Chondrocyte (in vitro differentiated cells): ENCODE measurements at places on chromosomes 16 and 17. TPM values are rescaled to one million over a fixed set of nuclear protein-coding genes. Genes with fewer than 3 reads are reported as not detected.

GRCh38 chr17:43562679-43563599 lies 16.8 kb upstream of the ETV4 start:
- H3K4me3 ChIP-seq, result no peak overlapping the region
- H3K4me1 ChIP-seq, result peaks cover 4% of the 10 kb centered on the region
- DNase-seq, result no peak

DNA sequence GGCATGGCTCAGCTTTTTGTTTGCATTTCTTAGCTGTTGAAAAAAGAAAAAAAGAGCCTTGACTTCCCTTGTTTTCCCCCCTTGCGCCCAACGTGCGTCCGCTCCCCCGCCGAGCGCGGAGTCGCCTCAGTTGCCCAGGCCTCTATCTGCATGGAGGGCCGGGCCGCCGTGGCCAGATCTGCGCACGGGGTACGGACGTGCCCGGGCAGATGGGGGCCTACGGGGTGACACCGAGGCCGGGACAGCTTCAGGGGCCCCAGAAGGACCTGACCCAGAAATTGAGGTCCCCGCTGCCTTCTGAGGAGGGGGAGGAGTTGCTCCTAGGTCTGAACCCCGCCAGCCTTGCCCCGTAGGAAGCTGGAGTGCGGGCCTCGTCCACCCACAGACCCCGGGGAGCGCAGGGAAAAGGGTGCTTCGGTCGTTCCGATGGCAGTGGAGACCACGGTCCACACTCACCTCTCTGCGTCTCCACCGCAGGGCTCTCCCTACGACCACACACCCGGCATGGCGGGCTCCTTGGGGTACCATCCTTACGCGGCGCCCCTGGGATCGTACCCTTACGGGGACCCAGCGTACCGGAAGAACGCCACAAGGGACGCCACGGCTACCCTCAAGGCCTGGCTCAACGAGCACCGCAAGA lies 1.5 kb downstream of the IRX5 start:
- H3K4me1 ChIP-seq, result peaks cover 37% of the 10 kb centered on the region
- H3K36me3 ChIP-seq, result peaks cover 7% of the 10 kb centered on the region
- peak overlapping the region; percentile 76 for H3K27ac ChIP-seq
- peak; percentile 72 for DNase-seq
- H3K4me3 ChIP-seq, result peak overlapping the region; percentile 72

DNA sequence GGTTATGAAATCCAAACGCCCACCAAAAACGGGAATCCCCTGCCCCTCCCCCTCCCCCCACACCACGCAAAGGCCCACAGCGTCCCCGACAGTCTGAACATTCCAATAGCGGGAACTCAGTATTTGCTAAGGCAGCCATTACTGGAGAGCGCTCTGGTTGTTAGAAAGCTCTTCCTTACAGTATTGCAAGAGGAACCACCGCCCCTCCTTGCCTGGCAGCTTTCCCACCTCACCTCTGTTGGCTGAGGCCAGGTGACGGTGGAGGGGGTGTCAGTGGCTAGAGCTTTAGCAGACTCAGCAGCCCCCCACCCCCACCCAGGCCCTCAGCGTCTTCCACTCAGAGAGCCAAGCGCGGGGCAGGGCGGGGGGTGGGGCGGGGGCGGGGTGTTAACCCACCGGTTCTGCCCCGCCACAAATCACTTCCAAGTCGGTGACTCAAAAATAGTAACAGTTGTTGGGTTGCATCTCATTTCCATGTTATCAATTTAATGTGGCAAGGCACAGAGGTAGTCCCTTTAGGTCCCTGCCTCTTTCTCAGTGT lies 2.2 kb upstream of the PLEKHH3 start:
- DNase-seq, result no peak
- H3K27ac ChIP-seq, result peak overlapping the region; percentile 98
- no peaks in the 10 kb centered on the region for H3K27me3 ChIP-seq
- H3K4me1 ChIP-seq, result peaks cover 59% of the 10 kb centered on the region
- H3K36me3 ChIP-seq, result no peaks in the 10 kb centered on the region

DNA sequence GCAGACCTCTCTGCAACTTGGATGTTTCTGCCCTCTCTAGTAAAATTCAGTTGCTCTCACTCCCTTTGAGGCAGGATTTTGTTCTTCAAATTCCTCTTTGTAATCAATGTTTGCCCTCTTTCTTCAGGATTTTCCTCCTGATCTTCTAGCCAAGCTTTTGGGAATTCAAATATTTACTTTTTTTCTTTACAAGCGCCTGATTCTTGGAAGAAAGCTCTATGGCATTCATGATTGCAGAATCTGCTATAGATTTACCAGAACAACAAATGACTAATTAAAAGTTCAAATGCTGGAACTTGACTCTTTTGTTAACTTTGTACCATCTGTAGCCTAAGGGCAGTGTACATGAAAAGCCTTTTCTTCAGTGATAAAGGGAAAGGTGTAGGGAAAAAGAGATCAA lies 63.7 kb upstream of the SHISA6 start:
- no peak overlapping the region for H3K4me3 ChIP-seq
- no peaks in the 10 kb centered on the region for H3K27me3 ChIP-seq
- H3K27ac ChIP-seq, result no peak overlapping the region
- no peaks in the 10 kb centered on the region for H3K4me1 ChIP-seq
- no peaks in the 10 kb centered on the region for H3K36me3 ChIP-seq
- no peak for DNase-seq

DNA sequence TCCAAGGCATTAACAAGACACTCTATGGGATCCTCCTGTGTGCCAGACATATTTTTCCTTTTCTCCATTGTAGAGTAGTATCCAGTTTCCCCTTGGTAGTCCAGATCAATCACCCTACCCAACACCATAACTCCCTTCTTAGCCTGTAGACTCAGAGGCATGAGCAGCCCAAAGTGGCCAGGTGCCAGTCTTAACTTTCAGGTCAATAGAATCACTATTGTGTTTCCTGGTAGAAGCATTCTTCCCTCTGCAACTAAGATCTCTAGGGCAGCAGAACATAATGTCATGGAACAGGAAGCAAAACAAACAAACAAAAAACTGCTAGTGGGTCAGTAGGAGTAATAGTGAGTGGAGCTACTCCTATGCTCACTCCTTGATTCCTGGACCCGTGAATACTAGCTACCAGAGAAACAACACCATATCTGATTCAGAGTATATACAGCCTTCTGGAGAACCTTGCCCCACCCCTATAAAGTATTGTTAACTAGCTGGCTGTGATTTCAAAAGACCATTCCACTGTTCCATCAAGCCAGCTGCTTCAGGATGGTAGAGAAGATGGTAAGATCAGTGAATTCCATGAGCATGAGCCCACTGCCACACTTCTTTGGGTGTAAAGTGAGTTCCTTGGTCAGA lies 11.2 kb upstream of the CLEC19A start:
- H3K4me1 ChIP-seq, result no peaks in the 10 kb centered on the region
- H3K36me3 ChIP-seq, result no peaks in the 10 kb centered on the region
- no peak for DNase-seq
- H3K4me3 ChIP-seq, result no peak overlapping the region

Gene IGSF6
- total RNA-seq, result not detected in 3 replicates

Gene SCIMP
- not detected in 3 replicates for total RNA-seq

Gene DLX4
- total RNA-seq, result 0.12 TPM in 1 of 3 replicates, not detected in the others

Gene EMP2
- 8.1 to 14.6 TPM (median 11.9 TPM) in 3 replicates for total RNA-seq

Gene STX1B
- 1.4 to 4.0 TPM (median 1.7 TPM) in 3 replicates for total RNA-seq

Gene SECTM1
- total RNA-seq, result 1.3 to 2.5 TPM (median 2.1 TPM) in 3 replicates

Gene TCAP
- total RNA-seq, result 0.64 to 1.3 TPM (median 0.77 TPM) in 3 replicates
